DMS53 (cell line): ENCODE measurements at places on chromosomes 6 and 20.

DNA sequence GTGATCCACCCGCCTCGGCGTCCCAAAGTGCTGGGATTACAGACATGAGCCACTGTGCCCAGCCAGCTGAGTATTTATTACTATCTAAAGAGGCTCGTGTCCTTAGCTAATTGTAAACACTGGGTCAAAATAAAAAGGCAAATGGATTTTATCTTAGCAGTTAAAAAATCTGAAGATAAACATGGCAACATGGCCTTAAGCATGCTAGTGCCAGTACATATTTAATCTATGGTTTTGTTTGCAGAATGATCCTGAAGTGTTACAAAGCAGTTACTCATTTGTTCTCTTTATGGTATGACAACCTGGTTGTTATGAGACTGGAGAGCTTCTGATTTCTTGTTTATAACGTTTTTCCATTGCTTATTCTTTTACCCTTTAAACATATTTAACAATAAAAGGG lies 3.9 kb upstream of the KIAA0408 start:
- DNase-seq: peak; percentile 48

DNA sequence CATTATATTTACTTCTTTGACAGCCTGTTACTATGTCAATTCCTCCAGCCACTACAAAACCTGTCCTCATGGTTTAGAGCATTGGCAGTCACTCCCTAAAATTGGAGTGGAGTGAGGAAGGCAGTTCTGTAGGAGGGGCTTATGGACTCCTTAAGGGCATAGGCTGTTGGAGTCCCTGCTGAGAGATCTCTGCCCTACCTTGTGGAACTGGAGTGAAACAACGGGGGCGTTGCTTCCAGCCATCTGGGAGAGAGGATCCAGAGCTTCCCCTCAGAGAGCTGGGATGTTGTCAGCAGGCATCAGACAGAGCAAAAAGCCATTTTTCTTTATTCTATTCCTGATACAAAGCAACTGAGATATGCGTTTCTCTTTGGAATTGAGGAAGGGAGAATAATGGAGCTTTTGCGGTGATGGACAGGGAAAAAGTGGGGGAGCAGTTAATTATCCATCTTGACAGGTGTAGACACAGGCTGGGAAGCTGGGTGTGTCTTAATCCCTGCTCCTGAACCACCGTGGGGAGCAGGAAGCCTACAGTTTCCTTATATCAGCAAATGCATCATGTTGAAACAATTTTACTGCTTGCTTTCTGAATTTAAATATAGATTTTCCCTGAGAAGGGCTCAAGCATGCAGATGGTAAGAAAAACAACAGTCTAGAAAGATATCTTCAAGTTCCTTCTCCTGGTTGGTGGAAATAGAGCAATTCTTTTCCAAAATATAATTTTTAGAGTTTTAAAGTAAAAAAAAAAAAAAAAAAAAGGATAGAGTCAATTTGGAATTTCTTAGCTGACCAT lies 402.5 kb downstream of the PLCB1 start:
- no peak for DNase-seq

GRCh38 chr20:31551163-31552081 lies 37.2 kb downstream of the HM13 start:
- no peak for DNase-seq

GRCh38 chr6:149939909-149940671 lies 1.7 kb upstream of the ULBP2 start:
- no peak for DNase-seq

- DNase-seq: no peak
These were observed 45.3 kb downstream of the ZNF292 start for GRCh38 chr6:87200469-87201175.

GRCh38 chr6:109783250-109783986 lies 92.3 kb downstream of the FIG4 start:
- DNase-seq: peak; percentile 3

DNA sequence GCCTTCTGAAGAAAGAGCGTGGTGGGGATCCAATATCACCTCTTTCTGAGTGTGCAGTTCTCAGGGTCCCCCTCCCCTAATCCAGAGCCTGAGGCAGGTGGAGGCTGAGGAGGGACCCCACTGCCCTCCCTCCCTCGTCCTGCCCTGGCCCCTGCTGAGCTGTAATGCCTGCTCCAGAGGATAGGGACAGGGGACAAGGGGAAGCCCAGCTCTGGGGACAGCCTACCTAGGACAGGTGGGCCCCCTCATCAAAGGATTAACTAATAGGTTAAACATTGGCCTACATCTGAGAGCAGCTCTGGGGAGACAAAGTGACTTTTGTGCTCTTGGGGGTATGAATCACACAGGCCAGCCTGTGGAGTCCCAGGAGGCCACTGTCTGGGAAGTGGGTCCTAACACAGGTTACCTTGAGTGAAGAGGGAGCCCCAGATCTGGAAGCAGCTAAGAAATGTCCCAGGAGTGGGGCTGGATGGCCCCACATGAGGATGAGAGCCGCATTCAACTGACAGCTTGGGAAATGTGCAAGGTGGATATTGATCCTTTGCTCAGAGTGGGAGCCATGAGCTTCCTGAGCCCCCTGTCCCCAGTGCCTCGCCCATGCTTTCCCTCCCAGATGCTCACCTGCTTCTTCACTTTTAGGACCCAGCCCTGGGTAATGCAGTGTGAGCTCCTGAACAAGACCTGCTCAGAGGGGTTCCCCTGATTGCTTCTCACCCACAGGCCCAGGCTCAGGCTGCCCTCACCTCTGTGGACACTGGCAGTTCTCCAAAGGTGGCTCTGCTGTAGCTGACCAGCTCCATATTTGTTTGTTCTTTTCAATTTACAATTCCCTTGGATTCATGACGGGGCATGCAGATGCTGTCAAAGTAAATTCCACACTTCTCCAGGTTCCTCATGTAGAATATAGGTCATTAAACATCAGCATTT lies 17.8 kb upstream of the CST9L start:
- DNase-seq: no peak

GRCh38 chr6:40251637-40252300 lies 317.5 kb upstream of the MOCS1 start:
- peak; percentile 17 for DNase-seq

- DNase-seq: no peak
These were observed 2.4 kb downstream of the NOP56 start for GRCh38 chr20:2654831-2655230.

DNA sequence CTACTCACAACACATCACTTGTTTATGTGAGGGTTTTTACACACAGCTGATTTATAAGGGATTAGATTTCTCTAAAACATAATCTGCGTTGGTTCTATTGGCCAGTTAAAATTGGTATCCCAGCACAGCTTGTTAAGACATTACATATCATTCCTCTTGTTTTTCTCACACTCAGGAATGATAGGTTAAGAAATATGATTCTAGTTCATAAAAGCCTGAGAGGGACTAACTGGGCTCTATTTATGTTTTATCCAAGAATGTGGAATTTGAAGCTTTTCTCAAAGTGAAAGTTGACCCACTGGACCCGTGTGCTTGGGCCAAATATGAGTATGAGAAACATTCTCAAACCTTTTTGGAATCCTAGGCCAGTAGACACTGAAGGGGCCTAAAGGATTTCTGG lies 117.3 kb downstream of the TMEM170B start:
- no peak for DNase-seq

- no peak for DNase-seq
These were observed 17.3 kb downstream of the TRAF3IP2 start for GRCh38 chr6:111588366-111588765.

GRCh38 chr6:40900791-40901190 lies 138.2 kb downstream of the UNC5CL start:
- no peak for DNase-seq

DNA sequence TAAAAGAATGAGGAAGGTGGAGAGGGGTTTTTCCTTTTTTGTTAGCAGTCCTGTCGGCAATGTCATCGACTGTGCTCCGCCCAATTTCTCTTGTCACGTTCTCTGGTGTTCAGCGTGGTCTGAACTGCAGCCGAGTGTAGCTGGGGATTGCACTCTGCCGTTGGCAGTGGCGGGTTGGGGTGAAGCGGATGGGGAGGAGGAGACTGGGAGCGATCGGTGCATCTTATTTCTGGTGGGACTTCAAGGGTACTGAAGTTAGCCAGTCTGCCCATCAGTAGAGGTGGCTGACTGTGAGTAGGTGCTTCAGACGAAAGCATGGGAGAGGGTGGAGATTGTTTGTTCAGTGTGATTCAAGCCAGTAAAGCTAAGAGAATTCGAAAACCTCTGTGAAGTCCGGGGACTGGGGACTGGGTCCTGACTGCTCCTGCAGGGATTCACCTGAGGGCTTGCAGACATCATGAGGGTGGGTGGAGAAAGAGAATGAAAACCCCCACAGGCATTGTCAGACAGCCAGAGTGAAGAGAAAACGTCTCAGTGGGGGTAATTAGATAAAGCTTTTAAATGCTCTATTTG lies 5.1 kb downstream of the RREB1 start:
- peak; percentile 79 for DNase-seq

DNA sequence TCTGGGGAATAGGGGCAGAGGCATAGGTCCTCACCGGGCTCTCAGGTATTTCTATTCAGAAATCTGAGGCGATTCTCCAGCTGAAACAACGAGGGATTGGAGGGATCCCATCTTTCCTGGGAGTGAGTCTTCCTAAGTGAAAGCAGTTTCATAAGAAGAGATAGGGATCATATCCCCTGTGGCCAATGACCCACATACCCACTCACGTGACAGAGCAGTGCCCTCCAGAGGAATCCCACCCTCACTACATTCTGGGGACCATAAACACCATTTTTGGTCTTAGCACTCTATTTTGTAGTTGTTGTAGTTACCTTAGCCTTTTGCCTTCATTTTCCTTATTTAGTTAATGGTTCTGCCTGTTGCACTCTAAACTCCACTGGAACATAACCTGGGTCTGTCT lies 121.1 kb downstream of the GPR63 start:
- DNase-seq: peak; percentile 37

- DNase-seq: peak; percentile 8
These were observed 39.2 kb downstream of the MAPK14 start for GRCh38 chr6:36066817-36067216.

- peak; percentile 71 for DNase-seq
These were observed 77.5 kb downstream of the C6orf118 start for GRCh38 chr6:165231581-165232561.

DNA sequence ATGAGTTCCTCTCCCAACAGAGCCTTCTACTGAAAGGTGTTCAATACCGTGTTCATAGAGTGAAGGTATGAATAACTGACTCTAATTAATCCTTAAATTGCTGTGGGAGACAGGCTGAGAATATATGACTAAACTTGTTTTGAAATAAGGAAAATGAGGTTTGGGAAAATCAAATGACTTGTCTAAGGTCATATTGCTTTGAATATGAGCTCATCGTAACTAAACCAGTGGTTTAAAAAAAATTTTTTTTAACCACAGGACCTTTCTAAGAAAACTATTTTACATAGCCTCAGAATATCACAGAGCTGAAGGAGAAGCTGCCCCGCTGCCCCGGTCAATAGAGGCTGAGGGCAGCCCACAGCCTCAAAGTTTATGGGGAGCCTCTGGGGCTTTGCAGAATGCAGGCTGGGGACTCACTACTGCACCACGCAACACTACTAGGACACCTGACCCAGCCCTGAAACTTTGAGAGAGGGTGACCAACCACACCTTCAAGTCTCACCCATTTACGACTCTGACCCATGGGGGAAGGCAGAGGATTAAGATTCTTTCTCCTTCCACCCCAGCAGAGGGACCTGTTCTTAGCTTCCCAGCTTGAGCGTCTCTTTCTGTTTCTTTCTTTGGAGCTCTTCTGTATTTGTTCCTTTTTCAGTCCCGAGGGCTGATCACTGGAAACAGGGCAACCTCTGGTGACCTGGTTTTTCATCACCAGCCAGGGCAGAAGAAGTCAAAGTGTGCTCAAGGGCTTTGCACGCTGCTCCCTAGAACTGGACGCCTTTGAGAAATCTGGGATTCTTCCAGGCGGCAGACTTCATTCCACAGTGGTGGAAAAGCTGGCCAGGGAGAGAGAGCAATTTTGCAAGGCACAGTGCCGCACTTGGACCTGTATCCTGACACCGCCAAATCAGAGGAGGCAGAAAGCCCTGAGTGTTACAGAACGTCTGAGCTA lies 220.2 kb downstream of the ATXN1 start:
- DNase-seq: no peak

DNA sequence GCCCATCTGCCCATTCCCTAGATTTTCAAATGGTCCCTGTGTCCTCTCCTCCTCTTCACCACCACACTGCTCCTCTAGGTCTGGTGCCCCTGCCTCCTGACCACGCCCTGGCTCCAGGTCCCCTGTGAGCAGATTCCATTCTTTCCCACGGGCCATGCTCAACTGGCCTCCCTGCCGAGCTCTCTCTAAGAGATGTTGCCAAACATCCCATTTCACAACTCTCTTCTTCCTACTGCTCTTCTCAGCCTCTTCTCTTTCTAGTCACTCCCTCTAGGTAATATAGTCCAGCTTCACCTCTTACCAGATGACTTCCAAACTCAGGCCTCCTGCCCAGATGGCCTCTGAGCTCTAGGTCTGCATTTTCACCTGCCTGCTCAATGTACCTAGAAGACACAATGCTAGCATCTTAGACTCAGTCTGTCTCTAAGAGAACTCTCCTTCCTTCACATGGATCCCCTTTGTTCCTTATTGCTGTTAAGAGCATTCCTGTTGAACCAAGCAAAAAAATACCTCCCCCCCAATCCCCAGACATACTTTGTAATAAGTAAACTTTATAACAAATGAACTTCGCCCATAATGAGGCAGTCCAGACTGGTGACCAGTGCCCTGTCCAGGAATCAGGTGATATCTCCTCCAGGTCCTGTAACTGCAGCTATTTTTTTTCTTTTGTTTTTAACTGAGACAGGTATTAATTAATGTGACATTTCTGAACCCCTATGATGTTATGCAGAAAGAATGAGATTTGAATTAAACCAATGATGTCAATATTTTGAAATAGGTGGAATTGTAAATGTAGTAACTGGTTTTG lies 79.0 kb downstream of the LYRM4 start:
- no peak for DNase-seq

- DNase-seq: no peak
These were observed 28.4 kb downstream of the SYNJ2 start for GRCh38 chr6:158009935-158010585.

DNA sequence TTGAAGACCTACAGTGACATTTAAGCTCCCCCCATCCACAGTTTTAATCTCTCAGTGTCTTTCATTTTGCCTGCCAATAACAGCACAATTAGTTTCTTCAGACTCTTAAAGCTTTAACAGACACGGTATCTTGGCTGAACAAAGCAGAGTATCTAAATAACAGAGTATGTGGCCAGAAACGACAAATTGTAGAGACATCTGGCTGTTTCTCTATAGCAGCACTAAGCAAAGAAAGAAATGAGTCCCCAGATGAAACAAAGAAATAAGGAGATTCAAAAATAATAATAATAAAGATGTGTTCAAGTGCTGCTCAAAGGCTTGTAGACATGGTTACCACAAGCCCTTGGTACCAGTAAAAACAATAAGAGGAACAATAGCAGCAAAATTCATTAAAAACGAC lies 97.8 kb upstream of the HDAC2 start:
- DNase-seq: no peak

DNA sequence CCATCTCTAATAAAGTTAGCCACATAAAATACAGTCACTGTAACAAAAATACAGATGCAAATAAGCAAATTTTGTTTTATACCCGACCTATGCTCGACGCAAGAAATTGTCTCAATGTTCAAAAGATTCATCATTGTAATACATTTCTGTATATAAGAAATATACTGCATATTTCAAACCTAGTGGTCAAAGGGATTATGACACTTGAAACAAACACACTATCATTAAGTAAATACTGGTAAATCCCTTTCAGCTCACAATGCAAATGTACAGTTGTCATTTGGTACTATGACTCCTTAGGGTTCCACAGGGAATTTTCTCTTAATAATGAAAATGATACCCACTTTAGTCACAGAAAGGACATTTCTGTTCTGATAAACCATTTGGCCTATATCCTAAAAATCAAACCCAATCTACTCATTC lies 2.2 kb downstream of the HIVEP2 start:
- peak; percentile 73 for DNase-seq

- DNase-seq: no peak
These were observed 158.2 kb downstream of the ZMYND8 start for GRCh38 chr20:47198254-47198671.
